ENCODE measurements at places on chromosomes 6 and 20.
A peak's percentile ranks its signal among the peaks of the same experiment; 100 is the strongest.

GRCh38 chr20:23350904-23351838, 580 bp downstream of the NXT1 start:
- DNase-seq, result peak; percentile 68

DNA sequence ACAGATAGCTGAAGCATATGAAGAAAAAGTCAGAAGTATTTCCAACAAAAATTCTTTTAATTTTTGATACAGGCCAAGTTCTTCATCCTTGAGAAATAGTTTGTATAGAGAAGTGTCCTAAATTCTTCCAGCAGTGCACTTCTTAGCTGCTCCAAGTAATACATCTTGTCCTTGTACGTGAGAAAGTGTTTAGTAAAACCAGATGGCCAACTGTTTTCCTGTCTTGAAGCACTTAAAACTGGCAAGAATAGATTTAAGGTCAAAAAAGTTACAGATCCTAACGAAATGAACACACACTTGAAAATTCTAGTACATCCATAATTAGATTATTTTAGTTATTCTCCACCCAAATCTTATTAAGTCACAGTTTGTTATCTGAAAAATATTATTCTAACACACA, 52.2 kb upstream of the HSF2 start:
- no peak for DNase-seq

DNA sequence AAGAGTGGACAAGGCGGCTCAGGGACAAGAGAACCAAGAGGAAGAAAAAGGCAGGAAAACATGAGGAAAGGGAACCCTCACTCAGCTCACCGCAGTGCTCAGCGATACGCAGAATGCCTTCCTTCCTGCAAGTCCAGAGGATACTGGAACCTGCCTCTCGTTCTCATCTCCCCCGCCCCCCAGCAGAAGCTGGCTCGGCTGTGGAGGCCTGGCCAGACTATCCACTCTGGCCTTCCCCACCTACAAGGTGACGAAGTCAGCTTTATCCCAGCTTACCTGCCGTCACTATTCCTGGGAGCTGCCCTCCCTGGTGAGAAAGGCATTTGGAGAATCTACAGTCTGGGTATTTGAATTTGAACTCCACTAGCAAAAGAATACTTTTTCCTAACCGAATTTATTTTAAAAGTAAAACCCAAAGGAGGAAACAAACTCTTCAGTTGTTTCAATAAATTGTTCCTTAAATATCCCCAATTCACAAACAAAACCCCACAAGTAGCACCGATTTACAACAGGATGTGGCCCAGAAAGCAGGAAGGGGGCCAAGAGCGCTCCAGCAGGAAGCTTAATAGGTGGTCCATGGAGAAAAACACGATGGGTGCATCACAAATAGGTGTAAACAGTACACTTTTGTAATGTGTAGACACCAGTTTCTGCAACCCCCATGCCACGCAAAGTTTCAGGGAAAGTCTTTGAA, 2.1 kb upstream of the DIDO1 start:
- no peak for DNase-seq

GRCh38 chr6:133814797-133815196, 74.1 kb upstream of the TCF21 start:
- no peak for DNase-seq

DNA sequence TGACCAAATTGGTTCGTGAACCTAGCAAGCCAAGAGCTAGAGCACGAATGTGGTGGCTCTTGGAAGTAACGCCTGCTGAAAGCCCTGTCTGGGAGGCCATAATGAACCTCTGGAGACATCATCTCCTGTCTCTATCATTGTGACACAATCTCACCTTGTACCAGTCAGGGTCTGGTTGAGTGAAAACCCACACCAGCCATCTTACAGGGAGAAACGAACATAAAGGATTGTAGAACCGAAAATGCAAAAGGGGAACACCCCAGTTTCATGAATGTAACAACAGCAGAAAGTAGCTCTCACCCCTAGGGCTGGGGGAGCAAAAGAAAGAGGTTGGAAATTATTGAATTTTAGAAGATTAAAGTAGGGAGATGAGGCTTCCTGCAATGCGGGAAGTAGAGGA, 50.9 kb upstream of the TAB2 start:
- no peak for DNase-seq

DNA sequence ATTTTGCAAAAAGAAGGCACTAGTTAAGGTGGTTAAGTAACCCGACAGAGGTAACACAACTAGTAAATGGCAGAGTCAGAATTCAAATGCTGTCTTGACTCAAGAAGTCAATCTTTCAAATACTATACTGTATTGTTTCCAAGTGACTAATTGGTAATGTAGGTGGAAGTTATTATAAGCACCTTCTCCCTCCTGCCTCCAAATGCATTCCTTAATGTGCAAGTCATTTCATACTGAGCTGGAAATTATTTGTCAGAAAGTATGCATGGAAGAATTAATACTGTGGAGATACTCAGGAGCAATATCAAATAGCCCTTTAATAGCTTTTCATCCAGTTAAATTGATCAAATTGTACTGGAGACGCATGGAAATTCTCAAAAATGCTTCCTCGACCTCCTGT, 579.1 kb downstream of the DOK5 start:
- DNase-seq, result no peak

- DNase-seq, result no peak
Measured at GRCh38 chr20:40572251-40572650, 116.8 kb downstream of the MAFB start.

GRCh38 chr6:143213859-143214376, 153.2 kb downstream of the AIG1 start:
- no peak for DNase-seq

- DNase-seq, result no peak
Measured at GRCh38 chr6:130912434-130912833, 85.2 kb downstream of the SMLR1 start.

DNA sequence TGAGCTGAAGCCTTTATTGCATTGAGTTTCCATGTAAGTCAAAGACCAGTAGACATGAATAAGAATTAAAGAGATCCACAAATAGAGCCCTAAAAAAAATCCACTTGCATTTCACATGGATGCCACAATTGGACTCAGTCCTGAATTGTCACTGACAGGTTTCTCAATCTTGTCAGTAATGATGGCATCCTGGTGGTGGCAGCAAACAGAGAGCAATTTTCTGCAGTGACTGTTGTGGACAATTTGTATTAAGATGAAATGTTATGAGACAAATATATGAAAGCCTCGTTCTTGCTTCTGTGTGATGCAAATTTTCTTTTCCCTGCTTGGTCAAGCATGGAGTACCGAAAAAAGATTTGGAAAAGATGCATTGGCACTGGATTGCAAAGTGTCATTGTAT, 278.9 kb downstream of the SAMD5 start:
- DNase-seq, result no peak

DNA sequence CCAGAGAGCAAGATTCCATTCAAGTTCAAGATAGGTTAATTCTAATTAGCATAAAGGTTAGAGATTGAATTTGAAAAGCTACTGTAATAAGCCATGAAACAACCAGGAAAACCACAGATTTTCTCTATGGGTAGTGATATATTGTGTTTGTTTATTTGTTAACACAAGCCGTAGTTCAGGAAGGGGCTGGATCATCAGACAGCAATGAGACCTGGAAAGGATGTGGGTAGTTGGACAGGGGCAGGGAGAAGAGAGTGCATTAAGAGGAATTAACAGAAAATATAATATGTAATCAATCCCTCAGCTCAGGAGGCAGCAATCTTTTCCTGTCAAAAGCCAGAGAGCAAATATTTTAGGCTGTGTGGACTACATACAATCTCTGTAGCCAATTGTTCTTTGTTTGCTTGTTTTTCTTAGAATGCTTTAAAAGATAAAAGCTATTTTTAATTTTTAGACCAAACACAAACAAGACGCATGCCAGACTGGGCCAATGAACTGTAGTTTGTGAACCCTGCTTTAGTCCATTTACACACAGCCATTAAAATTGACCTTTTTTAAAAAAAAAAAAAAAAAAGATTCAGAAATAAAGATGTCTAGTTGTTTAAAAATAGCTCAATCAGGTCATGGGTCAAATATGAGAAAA, 398.7 kb upstream of the MARCKS start:
- no peak for DNase-seq

DNA sequence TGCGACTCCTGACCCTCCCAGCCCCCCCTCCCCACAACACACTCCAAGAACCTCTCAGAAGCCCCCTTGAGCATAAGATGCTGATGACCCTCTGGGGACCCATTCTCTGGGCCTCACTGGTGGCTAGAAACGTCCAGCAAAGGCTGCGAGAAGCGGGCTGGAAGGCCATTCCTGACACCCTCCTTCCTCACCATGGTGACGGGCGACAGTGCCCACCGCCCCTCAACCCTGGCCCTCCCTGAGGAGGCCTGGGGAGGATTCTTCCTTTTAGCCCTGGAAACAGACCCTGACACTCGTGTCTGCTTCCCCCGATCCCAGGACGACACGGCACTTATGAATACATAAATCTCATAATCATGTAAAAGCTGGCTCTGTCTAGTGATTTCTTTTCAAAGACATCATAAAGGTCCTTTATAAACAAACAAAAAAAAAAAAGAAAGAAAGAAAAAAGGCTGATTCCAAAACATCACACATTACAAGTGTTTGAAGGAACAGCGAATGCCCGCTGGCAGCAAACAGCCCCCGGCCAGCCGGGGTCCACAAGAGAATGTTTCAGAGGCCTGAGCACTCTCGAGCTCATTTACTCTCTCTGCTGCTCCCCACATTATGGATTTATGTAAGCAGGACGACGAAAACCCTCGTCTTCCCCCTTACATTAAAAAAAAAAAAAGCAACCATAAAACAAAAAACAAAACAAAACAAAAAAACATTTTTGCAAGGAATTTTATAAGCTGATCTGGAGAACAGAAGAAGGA, 40.7 kb downstream of the PREX1 start:
- DNase-seq, result no peak

DNA sequence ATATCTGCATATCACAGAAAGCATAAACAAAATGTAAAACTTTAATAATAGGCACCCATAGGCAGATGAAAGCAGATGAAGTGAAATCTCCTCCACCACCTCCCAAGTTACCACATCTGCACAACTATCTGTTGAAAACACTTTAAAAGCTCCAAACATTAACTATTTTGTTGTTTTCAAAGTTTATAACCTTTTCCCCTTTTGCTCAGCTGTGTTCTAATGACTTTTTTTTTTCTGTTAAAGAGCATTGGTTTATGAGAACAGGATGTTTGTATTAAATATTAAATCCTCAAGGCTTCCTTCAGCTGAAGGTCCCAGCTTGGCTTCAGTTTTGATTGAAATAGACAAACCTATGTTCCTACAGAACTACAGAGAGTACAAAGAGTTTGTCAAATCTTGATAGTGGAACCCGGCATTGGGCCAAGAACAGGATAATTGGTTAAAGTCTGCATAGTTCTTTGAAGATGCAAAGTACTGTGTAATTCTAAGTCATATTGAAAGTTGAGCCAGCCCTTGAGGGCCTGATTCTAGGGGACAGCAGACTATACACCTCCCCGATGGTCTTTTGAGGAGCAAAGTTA, 255.1 kb upstream of the JAG1 start:
- no peak for DNase-seq

GRCh38 chr20:48184229-48184628, 398.9 kb upstream of the SULF2 start:
- no peak for DNase-seq

- no peak for DNase-seq
Measured at GRCh38 chr6:119481976-119482375, 132.4 kb upstream of the MAN1A1 start.

GRCh38 chr20:655726-656624, 3.0 kb upstream of the SRXN1 start:
- no peak for DNase-seq

DNA sequence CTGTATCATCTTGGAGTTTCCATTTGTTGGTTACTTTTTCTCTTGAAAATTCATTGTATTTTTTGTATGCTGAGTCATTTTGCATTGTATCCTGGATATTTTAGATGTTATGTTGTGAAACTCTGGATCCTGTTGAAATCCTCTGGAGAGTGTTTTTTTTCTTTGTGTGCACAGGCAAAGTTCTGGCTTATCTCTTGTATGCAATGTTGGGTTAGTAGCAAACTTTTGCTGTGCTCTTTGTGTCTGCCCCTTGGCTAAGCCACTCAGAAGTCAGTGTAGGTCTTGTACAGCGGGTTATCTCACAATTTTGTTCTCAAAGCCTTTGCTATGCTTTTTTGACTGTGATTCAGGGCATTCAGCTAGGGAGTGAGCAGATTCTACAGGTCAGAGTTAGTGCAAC, 29.1 kb upstream of the LMBRD1 start:
- no peak for DNase-seq

- no peak for DNase-seq
Measured at GRCh38 chr6:42970871-42971612, 7.9 kb downstream of the PEX6 start.

DNA sequence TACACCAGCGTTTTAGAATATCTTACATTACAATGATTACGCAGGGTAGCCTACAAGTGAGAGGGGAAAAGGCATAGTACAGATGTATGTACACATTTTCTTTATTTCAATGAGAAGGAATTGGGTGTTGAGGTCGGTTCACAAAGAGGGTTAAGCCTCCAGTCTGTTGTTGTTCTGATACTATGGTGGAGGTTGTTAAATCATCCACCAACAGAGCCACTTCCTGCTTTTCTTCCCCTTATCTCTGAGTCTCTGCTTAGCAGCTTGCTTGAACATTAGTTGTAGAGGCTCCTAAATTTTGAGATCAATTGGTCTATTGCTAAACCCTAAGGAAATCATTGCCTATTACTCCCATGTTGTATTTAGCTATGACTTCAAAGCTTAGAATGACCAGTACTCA, 7.3 kb downstream of the RGS17 start:
- DNase-seq, result no peak

DNA sequence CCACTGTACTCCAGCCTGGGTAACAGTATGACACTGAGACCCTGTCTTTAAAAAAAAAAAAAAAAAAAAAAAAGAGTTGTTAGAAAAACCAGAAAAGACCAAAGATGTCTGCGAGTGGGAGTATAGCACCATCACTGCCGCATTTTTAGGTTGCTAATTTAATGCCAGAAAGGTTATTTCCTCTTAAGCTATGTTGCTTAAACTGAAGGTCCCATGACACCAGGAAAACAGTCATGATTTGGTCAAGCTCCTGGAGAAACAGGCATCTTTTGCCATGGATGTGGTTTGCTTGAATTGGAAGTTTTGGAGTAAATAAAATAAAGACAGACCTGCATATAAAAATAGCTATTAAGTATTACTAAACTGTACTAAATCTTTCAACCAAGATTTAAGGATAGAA, 68.3 kb upstream of the TNFRSF21 start:
- DNase-seq, result no peak

DNA sequence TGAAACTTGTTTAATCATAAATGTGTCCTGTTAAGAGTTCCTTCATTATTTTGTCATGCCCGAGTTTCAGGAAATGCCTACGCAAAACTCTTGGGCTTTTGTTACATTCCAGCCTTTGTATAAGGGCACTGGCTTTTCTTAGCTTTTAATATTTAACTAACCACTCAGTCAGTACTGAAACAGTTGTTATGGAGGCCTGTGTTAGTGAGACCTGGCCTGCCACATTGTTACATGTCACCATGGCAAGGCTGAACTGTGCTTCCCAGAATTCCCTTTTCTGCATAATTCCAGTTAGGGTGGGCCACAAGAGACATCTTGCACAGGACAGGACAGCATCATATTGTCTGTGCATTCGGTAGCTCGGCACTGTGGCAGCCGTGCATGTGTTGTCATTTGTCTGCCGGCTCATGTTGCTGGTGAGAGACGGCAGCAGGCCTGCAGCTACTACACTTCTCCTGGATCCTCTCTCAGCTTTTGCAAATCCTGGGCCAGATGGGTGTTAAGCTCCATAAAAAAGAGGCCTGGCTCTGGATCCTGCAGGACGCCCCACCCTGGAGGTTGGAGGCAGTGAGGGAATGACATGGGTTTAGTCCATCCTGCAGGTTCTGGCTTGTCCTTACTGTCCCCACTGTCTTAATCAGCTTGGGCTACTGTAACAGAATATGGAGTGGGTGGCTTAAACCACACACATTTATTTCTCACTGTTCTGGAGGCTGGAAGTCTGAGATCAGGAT, 128.8 kb upstream of the DTNBP1 start:
- DNase-seq, result no peak

Data from activated CD4-positive, alpha-beta memory T cell treated with anti-CD3 and anti-CD28 coated beads, Interleukin-2, amount 10 ng/mL, durations not matched to agents 7 days and 5 days (primary cell).